Glutamatergic neuron (in vitro differentiated cells): ENCODE measurements at places on chromosomes 13 and 19.
A peak's percentile ranks its signal among the peaks of the same experiment; 100 is the strongest.

DNA sequence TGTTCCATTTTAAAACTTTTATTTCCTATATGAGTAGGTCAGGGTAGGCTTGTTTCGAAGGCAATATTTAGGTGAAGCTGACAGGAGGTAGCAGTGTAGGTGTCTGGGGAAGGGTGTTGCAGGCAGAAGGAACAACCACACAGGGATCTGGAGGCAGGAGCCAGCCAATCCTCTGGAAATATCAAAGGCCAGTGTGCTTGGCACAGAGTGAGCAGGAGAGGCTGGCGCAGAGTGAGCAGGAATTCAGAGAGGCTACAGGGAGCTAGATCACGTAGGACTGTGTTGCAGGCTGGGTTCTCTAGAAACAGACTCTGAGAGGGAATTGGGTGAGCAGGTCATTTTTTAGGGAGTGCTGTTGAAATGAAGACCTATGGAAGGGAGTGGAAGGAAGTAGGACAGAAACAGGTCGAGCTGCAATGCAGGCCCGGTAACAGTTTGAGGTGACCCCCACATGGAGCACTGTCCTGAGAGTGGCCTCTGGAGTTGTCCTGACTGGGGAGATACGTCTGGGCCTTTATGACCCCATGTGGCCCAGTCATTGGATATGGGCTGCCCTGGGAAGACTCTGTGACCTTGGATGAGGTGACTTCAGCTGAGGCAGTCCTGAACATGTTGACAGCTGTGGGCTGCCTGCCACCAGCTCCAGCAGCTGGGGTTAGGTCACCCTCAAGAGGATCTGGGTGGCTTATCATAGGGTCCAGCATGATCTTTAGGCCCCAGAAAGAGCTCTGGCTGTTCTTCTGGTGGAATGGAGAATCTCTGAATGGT lies 51.7 kb downstream of the ERCC5 start:
- no peak for DNase-seq

- DNase-seq, result no peak
Measured at GRCh38 chr13:42981853-42982252, 10.2 kb downstream of the EPSTI1 start.

DNA sequence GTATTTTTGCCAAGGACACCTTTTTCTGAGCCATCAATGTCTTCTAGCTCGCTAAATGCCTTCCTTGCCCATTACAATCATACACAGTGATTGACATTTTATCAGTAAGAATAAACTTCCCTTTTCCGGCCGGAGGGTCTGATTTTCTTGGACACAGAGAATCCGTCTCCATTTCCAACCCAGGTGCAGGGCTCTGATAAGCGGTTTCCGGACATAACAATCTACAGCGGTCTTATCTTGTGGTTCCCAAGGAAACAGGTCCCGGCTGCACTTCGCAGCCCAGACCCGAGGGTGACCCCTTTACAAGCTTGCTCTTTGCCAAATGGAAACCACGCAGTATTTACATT lies 5.1 kb upstream of the ZNF77 start:
- no peak for DNase-seq

DNA sequence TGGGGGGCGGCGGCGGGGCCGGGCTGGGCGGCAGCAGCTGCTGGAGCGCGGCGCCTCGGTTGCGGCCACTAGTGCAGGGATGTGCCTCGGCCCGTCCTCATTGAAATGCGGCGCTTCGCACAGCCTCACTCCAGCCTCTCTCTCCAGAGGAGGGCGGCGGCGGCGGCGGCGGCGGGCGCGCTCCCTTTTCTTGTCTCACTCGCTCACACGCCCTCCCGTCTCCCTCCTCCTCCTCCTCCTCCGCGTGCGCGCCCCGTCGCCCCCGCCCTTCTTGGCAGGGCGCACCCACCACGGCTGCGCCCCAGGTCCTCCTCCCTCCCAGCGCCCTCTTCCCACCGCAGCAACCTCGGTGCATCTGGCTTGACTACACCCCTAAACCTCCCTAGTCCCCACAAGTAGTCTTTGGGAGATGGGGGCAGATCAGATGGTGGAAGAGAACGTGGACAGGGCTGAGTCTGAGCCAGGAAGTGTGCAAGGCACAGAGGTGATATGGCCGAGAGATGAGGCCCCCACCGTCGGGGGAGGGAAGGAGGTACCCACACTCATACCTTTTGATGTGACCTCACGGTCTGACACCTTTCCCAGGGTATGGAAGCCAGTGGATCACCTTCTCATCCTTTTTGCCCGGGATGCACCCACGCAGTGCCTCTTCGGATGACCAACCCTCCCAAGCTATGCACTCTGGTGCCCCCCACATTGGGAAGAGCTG lies at the start of gene DCLK1:
Gene DCLK1, minus strand, starts transcription at position 161 of the 709 bp plus-strand sequence.
- DNase-seq, result peak; percentile 84

GRCh38 chr13:42740753-42741152 lies 40.6 kb upstream of the FAM216B start:
- no peak for DNase-seq

DNA sequence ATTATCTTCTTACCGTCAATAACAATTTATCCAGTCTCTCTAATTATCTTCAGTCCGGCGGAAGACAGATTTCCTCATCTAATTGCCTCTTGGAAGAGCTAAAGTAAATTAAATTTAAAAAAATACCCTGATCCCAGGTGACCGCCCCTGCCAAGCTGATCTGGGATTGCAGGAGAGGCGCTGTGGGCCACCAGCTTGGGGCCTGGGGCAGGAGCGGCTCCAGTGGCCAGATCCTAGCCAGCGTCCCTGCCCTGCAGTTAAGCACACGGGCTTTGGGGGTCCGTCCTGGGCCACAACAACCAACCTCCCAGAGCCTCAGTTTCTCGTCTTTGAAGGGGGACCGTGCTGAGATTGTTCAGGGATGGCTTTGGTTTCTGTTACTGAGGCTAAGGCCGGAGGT lies 12.4 kb upstream of the TMEM255B start:
- DNase-seq, result no peak

GRCh38 chr19:1742989-1743696 lies 10.2 kb upstream of the ONECUT3 start:
- no peak for DNase-seq
